ENCODE measurements at places on chromosomes 7 and 10. TPM values are rescaled to one million over a fixed set of nuclear protein-coding genes. Genes with fewer than 3 reads are reported as not detected.

MAGI2 gene
- 244 TPM for total RNA-seq

ZNF138 gene
- 65.0 TPM for total RNA-seq

NXPH1 gene
- 47.4 TPM for total RNA-seq

ASZ1 gene
- total RNA-seq, result not detected

ANXA8 gene
- not detected for total RNA-seq

MYPN gene
- total RNA-seq, result not detected

OR2A1 gene
- total RNA-seq, result not detected

ADCK2 gene
- total RNA-seq, result 47.6 TPM

CCNY gene
- total RNA-seq, result 49.9 TPM

TAC1 gene
- total RNA-seq, result 3.6 TPM

GRCh38 chr10:35789996-35790395 is 147.9 kb upstream of the FZD8 start:
- DNase-seq, result no peak

DNA sequence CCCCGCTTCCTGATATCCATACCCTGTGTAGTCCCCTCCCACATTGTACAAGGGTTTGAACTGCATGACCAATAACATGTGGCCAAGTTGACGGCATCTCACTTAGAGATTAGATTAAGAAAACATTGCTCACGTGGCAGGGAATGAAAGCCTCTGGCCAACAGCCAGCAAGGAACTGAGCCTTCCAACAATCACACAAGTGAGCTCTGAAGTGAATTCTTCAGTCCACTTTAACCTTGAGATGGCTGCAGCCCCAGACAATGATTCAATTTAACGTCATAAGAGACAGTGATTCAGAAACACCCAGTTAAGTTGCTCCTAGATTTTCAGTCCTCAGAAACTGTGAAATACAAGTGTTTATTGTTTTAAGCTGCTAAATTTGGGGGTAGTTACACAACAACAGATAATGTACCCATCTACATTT is 165.9 kb upstream of the PLXNA4 start:
- no peak for DNase-seq

GRCh38 chr7:35846816-35847412 is 46.1 kb downstream of the SEPTIN7 start:
- DNase-seq, result no peak

GRCh38 chr7:130734815-130735716 is 1.1 kb upstream of the KLF14 start:
- no peak for DNase-seq

GRCh38 chr7:132177708-132178401 is 398.4 kb downstream of the PLXNA4 start:
- DNase-seq, result no peak

DNA sequence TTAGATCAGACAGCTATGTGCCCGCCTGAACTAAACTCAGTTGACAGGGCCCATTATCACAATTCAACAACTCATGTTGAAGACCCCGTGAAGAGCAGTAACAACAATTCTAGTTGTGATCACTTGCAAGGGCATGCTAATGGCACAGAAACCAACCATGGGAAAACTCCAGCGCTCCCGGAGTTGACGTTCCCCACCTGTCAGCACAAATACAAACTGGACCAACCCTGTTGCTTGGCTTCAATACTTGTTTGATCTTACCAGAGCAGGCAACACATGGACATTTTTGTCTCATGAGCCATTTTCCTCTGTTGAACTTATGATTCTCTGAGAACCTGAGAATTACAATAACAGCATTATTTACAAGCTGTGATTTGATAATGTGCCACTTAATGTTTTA is 119.0 kb upstream of the LANCL2 start:
- DNase-seq, result no peak

GRCh38 chr7:40701836-40702551 is 567.2 kb downstream of the SUGCT start:
- no peak for DNase-seq

GRCh38 chr7:27164045-27164366 is 1.3 kb downstream of the HOXA9 start:
- no peak for DNase-seq

- DNase-seq, result no peak
Observed at GRCh38 chr10:122021379-122021778, 32.4 kb downstream of the TACC2 start.

GRCh38 chr7:77484785-77485184 is 52.3 kb upstream of the PTPN12 start:
- DNase-seq, result no peak

GRCh38 chr7:104972500-104972899 is 41.5 kb upstream of the KMT2E start:
- no peak for DNase-seq

DNA sequence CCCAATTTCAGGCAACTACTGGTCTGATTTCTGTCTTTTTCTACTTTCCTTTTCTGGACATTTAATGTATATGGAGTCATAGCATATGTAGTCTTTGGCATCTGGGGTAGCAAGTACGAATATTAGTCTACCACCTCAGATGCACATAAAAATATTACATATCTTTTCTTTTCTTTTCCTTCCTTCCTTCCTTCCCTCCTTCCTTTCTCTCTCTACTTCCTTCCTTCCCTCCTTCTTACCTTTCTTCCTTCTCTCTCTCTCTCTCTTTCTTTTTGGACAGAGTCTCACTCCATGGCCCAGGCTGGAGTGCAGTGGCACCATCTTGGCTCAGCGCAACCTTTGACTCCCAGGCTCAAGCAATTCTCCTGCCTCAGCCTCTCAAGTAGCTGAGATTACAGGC is 4.0 kb upstream of the OPTN start:
- no peak for DNase-seq

- no peak for DNase-seq
Observed at GRCh38 chr7:90274161-90274560, 29.2 kb downstream of the CFAP69 start.

GRCh38 chr10:62467527-62467926 is 93.4 kb downstream of the ZNF365 start:
- no peak for DNase-seq

- no peak for DNase-seq
Observed at GRCh38 chr10:17031637-17032635, 97.7 kb downstream of the CUBN start.

GRCh38 chr10:126373147-126373546 is 15.1 kb downstream of the ADAM12 start:
- no peak for DNase-seq

Measured in occipital lobe (tissue), 3 donors.